ENCODE measurements at places on chromosomes 4 and X.

GRCh38 chr4:185134307-185134869, 8.7 kb upstream of the SLC25A4 start:
- no peak for DNase-seq

DNA sequence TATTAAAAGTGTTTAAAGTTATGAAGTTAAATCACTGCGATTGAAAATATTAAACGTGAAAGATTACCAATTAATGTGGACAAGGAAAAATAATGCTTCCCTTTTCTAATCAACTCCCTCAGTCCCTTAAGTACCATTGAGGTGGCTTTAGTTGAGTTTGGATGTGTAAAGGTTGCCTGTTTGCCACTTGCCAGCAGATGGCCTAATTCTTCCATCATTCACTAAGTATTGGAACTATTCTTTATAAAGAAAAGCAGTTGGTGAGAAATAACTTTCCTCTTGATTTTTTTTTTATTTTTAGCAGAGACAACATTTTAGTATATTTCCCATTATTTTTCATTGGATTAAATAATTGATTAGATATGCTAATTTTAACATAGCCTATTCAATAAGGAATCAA, 295.9 kb upstream of the TACR3 start:
- no peak for DNase-seq

DNA sequence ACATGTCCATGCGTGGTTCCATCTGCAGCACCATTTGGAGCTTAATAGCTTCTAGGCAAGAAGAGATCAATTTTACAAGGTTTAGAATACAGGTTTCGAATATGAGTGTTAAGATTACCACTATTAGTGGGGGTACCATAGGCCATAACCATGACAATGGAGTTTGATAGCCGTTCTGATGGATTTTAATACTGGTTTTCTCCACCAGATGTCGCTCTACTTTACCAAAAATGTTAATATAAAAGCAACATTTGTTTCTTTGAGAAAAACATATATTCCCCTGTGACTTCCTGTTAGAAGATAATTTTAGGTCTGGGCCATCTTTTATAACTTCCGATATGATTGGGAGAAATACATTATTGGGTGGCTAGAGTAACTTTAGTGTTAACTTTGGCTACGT, 499.7 kb upstream of the POU3F4 start:
- DNase-seq, result no peak

DNA sequence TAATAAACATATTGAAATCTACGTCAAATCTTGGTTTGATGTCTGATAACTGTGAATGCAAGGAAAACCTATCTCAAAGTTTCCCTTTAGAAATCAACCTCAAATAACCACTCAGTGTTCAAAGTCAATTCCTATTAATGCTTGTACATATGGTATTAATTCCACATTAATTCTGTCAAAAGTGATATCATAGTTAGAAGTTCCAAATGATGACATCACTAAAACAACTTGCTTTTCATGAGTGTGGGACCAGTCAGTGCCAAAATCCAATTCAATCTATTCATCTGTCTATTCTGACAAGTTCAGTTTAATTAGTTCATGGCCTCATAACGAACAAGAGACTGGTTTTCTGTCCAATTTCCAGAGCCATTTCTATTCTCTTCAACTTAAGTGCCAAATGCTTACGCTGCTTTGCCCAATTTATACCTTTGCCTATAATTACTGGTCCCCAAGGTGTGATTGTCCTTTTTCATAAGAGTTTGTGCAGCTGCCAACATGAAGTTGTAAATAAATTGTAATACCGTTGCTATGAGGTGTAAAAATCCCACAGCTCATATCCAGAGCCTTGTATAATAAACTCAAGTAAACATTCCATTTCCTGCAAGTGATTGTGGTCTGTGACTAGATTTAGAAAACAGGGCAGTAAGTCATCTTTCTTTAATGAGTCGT, 476.2 kb downstream of the RAB28 start:
- no peak for DNase-seq

DNA sequence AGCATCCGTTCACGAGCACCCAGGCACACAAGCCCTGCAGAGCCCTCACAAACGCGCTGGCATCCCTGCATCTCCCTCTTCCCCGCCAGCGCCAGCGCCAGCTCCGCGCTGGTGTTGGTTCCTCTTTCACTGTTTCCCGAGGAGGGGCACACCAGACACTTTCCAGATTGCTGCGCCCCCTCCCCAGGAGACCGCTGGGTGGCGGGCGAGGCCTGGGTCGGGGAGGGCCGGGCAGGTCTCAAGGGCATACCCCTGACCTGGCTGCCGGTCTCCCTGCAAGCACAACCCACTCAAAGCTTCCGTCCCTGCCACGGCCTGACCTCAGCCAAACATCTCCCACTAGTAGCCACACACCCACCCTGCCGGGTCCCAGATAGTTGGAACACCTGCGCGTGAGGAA, 2.2 kb upstream of the NKX1-1 start:
- DNase-seq, result no peak

- DNase-seq, result no peak
Observed at GRCh38 chr4:180304321-180304720, 1938.9 kb upstream of the TENM3 start.

DNA sequence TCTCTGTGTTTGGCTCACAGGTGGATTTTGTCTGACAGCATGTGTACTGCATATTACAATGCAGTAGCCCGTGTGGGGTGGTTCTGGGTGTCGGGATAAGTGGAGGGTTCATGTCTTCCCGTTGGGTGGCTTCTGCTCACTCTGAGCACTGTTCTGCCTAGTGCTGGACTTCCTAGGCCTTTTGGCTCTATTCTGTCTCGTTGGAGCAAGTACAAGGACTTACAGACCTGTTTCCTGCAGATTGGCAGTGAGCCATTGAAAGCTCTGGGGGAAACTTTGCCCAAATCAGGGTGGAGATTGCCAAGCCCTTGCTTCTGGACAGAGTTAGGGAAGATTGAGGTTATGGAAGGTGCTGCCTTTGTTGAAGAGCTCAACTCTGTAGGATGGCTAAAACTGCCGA, 91.1 kb upstream of the SLC4A4 start:
- DNase-seq, result no peak

GRCh38 chr4:65599340-65599739, 70.9 kb downstream of the EPHA5 start:
- no peak for DNase-seq

- no peak for DNase-seq
Observed at GRCh38 chr4:155866177-155866576, at the start of gene ASIC5. ASIC5 (minus strand) TSS chr4:155866277; CDS start chr4:155866226, 51 bp downstream.

DNA sequence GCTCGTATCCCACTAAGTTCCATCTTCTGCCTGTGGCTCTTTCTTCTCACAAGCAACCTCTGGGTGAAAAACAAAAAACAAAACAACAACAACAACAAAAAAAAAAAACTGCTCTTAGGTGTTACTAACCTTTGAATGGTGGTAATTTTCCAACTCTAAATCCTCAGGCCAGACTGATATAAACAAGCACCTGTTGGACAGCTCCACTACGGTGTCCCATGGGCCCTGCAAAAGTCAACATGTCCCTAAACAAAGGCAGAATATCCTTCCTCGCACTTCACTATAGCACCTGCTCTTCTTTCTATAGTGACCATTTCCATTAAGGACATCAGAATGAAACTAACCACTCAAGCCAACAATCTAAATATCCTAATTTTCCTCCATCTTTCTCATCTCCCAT, 54.6 kb upstream of the PARM1 start:
- DNase-seq, result no peak

DNA sequence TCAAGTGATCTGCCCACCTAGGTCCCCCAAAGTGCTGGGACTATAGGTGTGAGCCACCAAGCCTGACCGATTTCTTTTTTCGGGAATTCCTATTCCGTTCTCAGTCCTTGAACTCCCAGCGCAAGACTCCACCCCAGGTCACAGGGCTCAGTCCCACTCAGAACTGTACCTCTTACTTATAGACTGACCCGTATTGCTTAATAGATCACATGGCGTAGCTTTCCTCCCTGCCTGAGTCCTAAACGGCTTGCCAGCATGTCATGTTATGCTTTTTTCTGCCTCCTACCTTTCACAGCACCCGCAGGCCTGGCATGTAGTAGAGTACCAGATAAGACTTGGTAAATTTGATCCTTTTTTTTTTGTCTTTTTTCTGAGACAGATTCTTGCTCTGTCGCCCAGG, 22.4 kb downstream of the SAT1 start:
- no peak for DNase-seq

GRCh38 chrX:126552313-126553022, at the start of gene DCAF12L1:
DCAF12L1 (minus strand) TSS chrX:126552814; CDS start chrX:126552608, 206 bp downstream.
- DNase-seq, result no peak

DNA sequence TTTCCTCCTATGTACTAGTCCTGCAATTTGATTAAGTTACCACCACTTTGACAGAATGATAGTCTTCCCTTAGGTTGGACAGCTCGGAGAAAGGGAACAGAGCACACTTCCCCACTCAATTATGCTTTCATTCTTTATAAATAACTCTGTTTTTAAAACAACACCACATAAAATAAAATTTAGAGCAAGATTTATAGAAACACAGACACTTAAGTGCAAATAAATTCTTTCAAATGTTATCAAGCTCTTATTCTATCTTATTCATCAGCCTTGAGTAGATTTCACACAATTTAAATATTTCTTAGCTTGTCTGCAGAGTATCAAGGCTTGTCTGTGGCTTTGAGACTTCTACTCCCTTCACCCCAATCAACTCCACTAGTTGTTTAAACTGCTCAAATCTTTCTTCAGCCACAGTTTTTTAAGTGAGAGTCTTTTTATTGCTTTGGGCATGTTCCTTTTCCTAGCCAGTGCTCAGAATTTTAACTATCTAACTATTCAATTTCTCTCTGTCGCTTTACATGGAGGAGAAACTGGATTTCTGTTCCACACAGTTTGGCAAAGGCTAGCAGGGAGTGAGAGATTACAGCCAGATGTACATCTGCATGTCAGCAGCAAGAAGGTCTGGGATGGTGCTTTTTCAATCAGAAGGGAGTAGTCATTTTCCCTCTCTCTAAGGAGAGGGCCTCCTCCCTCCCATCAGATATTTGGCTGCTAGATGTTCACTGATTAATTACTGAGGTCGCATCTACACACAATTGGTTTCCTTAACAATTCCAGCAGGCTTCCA, 53.1 kb upstream of the PLAC1 start:
- no peak for DNase-seq

DNA sequence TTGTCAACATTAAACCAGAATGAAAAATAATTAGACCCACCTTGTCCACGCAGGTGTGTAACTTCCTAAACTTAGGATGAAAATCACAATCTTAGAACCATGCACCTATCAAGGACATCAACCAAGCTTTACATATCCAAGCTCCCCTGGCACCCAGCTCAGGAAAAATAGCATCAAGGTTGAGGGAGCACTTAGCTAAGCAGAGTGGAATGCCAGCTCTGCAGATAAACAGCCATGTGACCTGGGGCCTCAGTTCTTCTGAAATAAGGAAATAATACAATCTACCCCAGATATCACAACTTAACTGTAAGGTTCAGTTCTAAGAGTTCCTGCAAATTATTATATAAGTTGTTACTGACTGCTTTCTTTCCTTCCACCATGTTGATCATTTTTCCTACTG, 64.7 kb downstream of the DHX15 start:
- no peak for DNase-seq

DNA sequence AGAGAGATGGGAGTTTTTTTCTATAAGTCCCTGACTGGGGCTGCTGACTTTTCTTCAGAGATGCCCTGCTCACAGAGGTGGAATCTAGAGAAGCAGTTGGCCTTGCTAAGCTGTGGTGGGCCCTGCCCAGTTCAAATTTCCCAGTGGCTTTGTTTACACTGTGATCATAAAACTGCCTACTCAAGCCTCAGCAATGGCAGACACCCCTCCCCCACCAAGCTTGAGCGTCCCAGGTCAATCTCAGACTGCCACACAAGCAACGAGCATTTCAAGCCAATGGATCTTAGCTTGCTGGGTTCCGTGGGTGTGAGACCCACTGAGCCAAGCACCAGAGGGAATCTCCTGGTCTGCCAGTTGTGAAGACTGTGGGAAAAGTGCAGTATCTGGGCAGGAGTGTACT, 199.8 kb upstream of the WDFY3 start:
- no peak for DNase-seq

DNA sequence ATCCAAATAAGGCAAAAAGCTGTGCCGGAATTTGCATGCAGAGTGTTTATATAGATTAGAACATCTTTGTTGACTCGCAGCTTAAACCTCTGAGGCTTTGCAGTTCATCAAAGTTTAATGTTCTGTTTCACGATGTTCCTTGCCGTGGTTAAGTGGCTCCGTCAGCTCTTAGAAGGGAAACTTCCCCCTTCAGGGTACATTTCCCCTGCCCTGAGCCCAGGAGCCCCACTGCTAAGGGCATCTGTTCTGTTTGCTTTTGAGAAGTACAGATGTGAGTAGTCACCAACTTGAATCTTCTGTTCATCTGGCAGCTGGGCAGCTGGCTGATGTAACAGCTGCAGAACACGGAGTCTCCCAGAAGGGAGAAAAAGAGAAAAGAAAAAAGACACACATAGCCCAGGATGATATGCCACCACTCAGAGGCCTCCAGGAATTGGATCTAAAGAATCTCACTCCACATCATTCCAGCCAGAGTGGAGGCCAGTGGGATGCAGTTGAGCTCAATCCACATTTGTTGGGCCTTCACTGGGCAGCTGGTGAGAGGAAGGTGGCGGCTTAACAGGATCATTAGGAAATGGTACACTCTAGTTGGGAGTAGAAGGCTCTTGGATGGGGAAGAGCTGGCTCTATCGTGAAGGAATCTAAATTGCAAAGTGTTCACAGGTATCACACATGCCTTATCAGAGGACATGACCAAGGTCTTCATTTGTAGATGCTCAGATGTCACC, 178.7 kb upstream of the RBPJ start:
- no peak for DNase-seq

DNA sequence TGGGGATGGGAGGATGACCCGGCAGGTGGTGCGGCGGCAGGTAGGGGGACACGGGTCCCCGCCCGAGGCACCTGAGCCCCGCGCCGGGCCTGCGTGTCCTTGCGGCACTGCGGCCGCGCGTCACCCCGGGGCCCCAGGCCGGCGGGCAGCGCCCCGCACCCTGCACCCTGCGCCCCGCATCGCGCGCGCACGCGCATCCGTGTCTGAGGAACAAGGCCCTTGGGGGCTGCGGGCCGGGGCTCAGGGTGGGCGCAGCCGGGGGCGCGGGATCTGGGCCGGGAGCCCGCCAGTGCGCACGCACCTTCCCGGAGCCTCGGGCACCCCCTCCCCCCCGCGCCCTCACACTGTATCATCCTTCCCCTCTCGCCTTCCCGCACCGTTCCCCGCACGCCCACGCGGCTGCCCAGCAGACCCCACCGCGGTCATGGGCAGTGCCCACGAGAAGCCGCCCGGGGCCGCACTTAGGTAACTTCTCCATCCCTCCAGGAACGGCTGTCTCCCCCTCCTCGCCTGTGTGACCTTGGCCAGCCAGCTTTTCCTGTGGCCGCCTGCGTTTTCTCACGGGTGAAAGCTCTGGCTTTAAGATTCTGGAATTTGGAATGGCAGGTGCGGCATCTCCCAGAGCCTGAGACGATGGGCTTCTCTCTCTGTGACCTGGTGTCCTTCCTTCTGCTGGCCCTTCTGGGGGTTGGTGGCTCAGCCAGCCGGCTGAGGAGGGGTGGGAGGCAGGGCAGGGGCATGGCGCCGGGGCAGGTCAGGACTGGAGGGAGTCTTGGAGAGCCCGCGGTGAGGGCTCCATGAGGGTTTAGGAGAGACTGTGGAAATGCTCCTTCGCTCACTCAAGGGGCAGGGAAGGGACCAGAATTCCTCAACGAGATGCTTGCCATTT, 748 bp downstream of the ATP2B3 start:
- DNase-seq, result no peak

GRCh38 chr4:147777456-147778091, 45.7 kb downstream of the ARHGAP10 start:
- DNase-seq, result no peak
